Spinal cord (tissue), 10 donors: ENCODE measurements at places on chromosomes 12 and 14.

- DNase-seq, result no peak
These were observed 6.7 kb upstream of the EML1 start for GRCh38 chr14:99786511-99786989.

DNA sequence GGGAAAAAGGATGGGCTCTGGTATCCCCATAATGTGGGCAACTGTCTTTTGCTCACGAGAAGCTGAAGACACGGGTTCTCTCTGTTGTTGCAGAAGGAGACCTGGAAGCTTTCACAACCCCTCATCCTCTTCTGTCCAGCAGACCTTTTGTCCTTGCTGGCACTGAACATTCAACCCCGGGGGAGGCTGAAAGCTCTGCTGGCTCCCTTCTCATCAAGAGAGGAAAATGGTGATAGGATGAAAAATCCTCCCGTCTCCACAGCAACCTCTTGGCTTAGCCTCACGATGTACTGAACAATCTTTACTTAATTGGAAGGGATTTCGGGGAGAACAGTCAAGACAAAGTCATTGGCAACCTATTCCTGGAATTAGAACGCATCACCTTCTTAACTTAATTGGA lies 39.0 kb downstream of the ELK3 start:
- peak; percentile 91 for DNase-seq

- peak; percentile 77 for DNase-seq
These were observed 645 bp downstream of the KITLG start for GRCh38 chr12:88579601-88580050.

DNA sequence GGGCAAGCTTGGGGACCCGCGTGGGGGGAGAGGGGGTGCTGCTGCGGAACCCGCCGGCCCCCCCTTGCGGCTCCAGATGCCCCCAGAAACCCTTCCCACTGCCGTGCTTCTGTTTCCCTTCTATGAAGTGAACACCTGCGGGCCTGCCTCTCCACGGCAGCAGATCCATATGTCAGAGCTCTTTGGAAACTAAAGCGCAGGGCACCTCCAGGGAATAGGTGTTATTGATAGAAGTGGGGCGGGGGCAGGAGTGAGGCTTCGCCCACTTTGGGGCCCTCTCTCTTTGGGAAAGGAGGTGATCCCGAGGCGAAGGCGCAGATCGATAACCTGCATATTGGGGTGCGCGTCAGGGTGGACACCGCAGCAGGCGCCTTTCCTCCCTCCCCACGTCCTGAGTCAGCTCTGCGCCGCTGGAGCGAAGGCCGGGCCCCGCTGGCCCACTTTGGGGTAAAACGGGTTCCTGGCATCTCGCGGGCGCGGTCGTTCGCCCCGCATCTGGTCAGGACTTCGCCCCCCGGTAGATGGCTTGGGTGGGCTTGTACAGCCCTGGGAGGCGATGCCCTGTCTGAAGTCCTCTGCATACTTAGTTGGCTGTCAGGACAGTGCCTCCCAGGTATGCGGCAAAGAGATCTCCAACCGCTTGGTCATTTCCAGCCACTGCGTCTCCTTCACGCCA lies 524 bp downstream of the KMT5A start:
- DNase-seq, result no peak

- DNase-seq, result no peak
These were observed 21.3 kb downstream of the DACT1 start for GRCh38 chr14:58659061-58659460.

GRCh38 chr14:58282925-58283593 lies 15.3 kb upstream of the ARID4A start:
- DNase-seq, result no peak

DNA sequence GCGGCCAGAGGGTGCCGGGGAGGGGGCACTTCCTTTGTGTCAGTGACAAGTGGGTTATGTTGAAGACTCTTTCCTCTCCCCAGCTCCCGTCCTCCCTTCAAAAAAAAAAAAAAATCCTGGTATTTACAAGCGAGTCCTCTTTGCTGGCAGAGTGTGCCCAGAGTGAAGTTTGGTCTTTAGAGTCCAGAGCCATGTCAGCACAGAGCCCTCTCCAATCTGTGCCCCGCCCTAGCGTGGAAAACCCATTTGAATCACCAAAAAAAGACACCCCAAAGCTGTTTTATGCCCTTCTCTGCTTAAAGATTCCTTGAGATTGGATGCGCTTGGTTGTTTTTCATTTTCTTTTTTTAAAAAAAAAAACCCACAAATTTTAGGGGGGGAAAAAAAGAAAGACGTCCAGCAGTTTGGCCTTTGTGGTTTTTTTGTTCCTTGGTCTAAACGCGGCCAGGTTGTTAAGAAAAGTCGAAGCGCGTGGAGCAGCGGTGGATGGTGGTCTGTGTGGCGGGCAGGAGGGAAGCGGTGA lies 3.3 kb downstream of the NKX2-1 start:
- peak; percentile 9 for DNase-seq

DNA sequence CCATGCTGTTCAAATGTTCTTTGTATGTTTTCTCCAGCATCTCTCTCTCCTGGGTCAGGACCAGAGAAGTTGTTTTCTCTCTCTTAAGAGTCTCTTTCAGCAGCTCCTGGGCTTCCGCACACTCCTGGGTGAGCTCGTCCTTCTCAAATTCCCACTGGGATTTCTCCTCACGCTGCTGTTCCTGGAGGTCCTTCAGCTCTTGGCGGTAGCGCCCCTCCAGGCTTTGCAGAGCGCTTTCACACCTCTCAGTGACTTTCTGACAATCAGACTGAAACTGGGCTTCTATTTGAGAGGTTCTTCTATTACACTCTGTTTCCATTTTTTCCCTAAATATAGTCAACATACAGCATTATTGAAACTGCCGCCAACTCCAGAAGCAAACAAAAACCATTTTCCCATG lies 72.7 kb downstream of the NIN start:
- DNase-seq, result no peak

- DNase-seq, result no peak
These were observed 42.6 kb downstream of the SH2B3 start for GRCh38 chr12:111448266-111448830.

DNA sequence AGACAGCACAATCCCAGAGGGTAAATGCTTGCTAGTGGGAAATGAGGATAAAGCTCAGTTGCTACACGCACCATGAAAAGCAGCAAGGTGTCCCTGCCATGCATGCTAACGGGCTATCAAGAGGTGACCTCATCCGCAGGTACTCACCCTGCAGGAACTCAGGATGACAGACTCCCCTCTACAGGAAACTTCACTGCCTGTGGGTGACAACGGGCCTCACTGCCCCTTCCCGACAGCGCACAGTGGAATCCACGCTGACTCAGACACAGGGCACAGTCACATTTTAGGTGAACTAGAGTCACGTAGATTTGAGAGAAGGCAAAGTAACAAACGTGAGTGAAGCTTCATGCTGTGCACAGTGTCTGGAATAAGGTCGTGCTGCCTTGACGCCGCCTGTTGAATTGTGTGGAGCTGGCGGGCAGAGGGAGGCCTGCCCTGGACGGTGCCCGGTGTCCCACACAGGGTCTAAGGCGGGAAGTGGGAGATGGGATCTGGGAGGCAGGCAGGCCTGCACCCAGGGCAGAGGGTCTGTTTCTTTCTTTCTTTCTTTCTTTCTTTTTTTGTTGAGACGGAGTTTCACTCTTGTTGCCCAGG lies 331.8 kb downstream of the TMEM132D start:
- DNase-seq, result no peak

DNA sequence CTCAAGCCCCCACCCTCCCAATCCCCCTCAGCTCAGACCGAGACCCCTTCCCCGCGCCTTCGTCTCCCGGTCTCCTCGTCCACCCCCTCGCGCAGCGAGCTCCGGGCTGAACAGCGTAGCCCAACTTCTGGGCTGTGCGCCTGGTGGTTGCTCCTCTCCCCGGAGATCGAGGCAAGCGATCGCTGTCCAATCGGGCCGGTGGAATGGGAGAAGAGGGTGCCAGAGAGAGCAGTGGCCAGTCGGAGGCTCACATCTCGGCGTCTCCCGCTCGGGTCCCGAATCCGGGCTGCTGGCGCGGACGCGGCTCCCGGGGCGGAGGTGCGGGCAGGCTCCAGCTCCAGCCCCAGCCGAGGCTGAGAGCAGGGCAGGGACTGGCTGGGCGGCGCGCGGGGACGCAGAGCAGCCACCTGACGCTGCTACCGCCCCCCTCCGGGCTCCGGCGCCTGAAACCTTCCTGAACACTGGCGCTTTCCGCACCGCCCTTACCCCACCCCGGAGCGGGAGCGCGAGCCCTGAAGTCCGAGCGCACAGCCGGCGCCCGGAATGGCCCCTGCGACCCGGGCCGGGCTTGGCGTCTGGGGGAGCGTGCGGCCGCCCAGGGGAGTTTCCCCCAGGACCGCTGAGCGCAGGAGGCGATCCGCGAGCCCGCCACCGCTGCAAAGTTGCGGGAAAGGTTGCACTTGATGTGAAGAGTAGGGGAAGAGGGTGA lies 508 bp upstream of the KCNH5 start:
- no peak for DNase-seq
